AG09319 (cell line): ENCODE measurements at places on chromosomes 11 and 22.

DNA sequence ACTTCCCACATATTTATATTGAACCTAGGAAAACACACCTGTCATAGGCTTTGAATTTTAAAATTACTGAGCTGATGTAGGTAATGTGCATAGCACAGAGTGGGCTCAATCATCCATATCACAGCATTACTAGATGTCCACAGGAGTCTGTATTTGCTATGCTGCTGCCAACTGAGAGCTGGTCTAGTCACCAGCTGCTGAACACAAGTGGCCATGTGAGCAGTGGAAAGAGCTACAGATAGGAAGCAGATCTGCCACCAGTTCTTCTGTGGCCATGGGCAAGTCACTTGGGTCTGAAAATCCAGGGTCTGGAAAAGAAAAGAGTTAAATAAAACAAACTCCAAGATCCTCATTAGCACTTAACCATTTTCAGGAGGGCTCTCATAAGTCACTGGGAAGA is 91.8 kb downstream of the APIP start:
- no peak for DNase-seq

GRCh38 chr11:119755356-119756071 is 26.5 kb upstream of the NECTIN1 start:
- no peak for DNase-seq

GRCh38 chr11:62794201-62794775 is 2.5 kb upstream of the TMEM223 start:
- no peak for DNase-seq

DNA sequence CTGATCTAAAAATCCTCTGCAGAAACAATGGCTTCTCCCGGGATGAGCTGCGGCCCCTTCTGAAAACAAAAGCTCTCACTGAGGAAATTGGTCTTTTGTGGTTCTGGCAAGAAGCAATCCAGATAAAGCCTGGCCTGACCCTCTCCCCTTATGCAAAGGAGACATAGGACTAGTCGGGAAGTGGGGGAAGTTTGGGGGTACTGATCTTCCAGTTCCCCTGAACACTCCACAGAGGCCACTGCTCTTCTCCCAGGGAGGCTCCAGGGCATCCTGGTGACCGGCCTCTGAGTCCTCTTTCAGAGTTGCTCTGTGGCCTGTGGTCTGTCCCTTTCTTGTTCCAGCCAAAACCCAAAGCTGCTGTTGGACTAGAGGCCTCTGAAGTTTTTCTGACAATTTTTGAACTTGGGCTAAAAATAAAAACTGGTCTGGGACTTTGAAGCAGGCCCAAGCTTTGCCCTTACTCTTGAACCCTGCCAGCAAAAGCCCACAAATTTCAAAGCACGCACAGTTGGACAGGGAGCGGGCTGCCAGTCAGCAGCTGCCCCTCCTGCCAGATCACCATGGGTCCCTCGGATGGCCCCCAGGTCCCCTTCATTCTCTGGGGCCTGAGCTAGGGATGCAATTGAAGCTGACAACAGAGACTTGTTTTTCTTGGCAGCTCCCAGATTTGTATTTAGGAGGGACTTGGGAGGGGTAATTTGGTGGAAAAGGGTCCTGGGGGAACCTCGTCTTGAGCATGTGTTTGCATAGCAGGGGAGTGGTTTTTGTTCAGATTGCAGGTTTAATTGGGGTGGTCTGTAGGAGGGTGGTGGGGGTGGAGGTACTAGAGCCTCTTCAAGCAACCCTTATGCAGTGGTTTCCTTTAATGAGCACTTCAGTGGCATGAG is 381.6 kb upstream of the CADM1 start:
- no peak for DNase-seq

- peak; percentile 47 for DNase-seq
Observed at GRCh38 chr11:47768101-47768612, 1.0 kb upstream of the FNBP4 start.

GRCh38 chr11:131534611-131535010 is 164.2 kb downstream of the NTM start:
- DNase-seq: no peak

- DNase-seq: peak; percentile 43
Observed at GRCh38 chr22:26679003-26679629, 21.7 kb downstream of the MIAT start.

DNA sequence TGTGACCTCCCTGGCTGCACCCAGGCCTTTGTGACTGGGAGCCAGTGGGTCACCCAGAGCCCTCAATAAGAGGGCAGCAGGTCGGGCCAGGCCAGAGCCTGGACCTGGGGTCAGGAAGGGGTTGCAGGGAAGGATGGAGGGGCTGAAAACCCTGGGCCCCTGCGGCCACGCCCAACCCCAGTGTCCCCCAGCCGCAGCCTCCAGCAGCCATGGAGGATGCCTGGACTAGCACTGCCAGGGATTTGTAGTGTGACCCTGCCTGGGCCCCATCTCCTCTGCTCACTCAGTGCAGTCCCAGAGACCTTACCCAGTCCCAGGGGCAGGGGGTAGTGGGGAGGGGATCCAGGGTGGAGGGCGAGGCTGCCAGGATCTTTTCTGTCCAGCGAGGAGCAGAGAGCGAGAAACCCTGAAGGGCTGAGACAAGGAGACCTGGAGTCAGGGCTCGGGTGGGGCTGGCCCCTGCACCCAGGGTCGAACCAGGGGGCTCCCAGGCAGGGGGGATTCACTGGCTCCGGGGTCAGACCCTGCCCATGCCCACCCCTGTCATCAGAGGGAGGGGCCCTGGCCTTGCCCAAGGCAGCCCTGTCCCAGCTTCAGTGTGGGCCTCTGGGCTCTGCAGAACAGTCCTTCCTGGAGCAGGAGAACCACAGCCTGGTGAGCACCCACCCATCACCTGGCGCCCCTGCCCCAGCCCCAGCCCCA is 187.5 kb downstream of the IGLL1 start:
- no peak for DNase-seq

- DNase-seq: no peak
Observed at GRCh38 chr11:115284773-115285172, 219.4 kb downstream of the CADM1 start.

GRCh38 chr11:134921938-134922337 is 509.9 kb upstream of the B3GAT1 start:
- DNase-seq: no peak

GRCh38 chr22:17130199-17130598 is 9.0 kb upstream of the TMEM121B start:
- peak; percentile 2 for DNase-seq

DNA sequence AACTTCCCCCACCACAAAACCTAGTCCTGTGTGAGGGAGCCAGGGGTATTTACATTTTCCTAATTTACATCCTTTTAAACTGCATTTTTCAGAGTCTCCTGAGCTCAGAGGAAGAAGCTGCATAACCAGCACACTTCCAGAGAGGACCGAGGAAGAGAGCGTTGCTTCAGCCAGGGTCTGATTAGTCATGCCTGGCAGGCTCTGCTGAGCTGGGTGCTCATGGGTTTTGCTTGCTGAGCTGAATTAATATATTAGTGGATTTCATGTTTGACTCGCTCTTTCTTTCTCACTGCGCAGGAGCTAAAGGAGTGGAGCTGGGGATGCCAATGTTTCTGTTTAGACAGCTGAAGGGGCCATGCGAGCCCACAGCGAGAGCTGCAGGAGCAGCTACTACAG is 539.3 kb upstream of the B3GAT1 start:
- DNase-seq: no peak

GRCh38 chr11:7538466-7539454 is 25.0 kb downstream of the PPFIBP2 start:
- DNase-seq: peak; percentile 28

DNA sequence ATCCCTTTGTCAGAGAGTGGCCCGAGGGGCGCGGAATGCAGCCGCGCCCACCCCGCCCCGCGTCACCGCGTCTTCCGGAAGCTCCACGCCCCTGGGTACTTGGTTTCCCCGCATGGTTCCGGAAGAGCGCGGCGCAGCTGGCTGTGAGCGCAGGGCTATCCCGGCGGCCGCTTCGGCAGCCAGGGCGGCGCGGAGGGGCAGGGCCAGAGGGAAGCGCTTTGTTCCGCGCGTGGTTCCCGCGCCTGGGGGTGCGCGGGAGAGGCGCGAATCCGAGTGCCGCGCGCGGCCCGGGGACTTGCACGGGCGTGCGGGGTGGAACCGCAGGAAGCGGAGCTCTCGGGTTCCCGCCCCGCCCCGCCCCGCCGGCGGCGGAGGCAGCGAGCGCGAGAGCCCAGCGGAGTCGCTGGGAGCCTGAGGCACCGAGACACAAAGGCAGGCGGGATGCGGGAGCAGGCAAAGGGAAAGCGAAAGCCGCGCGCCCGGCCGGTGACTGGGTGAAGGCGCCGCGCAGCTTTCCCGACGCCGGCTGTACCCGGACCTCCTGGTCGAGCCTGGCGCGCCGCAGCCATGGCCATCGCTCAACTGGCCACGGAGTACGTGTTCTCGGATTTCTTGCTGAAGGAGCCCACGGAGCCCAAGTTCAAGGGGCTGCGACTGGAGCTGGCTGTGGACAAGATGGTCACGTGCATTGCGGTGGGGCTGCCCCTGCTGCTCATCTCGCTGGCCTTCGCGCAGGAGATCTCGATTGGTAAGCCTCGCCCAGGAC is at the start of gene PANX1:
TSS of gene PANX1 (plus strand) at position 96 of the 766 bp plus-strand sequence. CDS start at position 568, 472 bp downstream.
- peak; percentile 54 for DNase-seq

GRCh38 chr11:821512-822371 is 3.0 kb downstream of the PNPLA2 start:
- DNase-seq: no peak

DNA sequence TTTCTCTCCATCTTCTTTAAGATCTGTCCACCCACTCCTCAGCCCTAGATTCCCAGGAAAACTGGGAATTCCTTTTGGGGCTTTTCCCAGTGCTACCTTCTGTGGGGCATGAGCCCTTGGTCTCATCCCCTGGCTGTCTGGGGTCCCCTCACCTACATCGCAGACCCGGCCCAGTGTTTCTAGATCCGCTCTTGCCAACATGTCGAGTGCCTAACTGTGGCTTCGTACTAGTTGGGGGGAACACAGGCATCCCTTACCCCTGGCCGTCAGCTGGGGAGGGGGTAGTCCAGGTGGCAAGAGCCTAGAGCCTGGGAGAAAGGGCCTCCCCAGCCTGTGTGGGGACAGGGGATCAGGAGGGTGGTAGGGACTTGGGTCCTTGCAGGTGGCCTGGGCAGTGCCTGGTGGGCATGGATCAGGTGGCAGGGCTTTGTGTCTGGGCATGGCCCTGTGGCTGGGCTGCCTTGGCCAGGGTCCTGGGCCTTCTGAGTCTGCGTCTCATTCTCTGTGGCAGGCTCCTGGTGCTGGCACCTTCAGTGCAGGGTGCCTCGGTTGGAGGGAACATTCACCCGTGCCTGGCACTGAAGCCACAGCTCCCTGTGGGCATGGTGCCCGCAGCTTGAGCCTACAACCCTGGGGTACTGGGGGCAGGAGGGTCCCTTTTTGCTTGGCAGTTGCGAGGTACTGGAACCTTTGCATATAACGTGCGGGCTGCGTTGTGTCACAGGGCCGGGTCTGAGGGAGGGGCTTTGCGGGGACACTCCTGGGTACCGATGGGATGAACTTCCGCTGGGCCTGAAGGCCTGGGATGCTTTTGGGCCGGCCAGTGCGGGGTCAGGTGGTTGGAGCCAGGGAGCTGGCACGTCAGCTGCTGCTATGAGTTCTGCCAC is 4.1 kb downstream of the KCNQ1 start:
- no peak for DNase-seq
